ENCODE measurements at places on chromosomes 7 and 10.

- DNase-seq = no peak
Observed at GRCh38 chr7:101066833-101067177, 18.5 kb upstream of the TRIM56 start.

DNA sequence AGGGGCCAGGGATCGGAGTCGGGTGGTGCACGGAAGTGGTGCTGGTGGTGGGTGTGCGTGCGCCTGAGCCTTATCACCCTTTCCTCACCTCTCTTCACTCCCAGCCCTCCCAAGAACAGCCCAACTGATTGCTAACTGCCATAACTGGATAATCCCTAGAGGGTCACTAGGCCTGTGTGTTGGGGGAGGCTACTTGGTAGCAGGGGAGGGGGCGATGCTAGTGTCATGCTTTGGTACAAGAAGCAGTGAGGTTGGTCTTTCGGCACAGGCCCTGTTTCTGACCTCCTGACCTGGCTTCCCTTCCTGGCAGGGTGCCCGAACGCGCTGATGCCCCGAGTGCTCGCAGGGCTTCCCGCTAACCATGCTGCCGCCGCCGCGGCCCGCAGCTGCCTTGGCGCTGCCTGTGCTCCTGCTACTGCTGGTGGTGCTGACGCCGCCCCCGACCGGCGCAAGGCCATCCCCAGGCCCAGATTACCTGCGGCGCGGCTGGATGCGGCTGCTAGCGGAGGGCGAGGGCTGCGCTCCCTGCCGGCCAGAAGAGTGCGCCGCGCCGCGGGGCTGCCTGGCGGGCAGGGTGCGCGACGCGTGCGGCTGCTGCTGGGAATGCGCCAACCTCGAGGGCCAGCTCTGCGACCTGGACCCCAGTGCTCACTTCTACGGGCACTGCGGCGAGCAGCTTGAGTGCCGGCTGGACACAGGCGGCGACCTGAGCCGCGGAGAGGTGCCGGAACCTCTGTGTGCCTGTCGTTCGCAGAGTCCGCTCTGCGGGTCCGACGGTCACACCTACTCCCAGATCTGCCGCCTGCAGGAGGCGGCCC lies 652 bp downstream of the KAZALD1 start:
- no peak for DNase-seq

GRCh38 chr10:48287417-48288391 lies 13.2 kb upstream of the FRMPD2 start:
- no peak for DNase-seq

GRCh38 chr7:31102973-31103850 lies 51.1 kb downstream of the ADCYAP1R1 start:
- DNase-seq = no peak

- DNase-seq = no peak
Observed at GRCh38 chr7:39356172-39356925, 209.9 kb upstream of the YAE1 start.

Data from activated T-cell treated with anti-CD3 and anti-CD28 coated beads for 4 hours (primary cell).